Activated CD4-positive, CD25-positive, alpha-beta regulatory T cell treated with anti-CD3 and anti-CD28 coated beads, Interleukin-2, amount 50 U/mL, for 72 hours (primary cell): ENCODE measurements at places on chromosomes 4 and X.

DNA sequence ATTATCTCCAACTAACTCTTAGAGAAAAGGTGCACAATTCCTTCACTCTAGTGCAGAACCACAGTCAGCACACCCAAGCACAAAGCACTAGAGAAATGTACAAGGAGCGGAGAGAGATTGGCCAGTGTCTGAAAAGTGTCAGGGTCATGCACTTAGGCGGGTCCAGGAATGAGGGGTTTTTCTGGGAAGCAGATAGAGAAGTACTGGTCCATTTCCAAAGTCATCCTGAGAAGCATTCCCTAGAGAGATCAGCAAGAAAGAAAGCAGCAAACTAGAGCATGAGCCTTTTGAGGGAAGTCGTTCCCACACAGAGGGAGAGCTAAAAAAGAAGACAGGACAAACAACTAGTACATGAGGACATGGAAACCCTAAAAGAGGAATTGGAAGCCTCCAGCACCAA is 168.1 kb upstream of the MAP3K15 start:
- DNase-seq, result no peak

DNA sequence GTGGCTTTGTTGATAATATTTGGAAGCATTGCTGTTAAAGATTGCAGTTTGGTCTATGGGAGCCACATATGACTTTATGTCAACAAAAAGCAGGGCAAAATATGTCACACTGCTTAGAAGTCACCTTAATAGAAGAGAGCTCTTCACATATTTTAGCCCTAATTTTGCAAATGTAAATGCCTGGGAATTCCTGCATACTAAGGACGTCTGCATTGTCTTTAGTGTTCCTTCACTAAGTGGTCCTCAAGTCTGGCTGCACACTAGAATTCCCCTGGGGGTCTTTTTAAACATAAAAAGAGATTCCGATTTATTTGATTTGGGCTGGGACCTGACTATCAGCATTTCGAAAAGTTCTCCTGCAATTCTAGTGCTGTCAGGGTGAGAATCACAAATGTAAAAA is 495.1 kb upstream of the FAM241A start:
- DNase-seq, result no peak

DNA sequence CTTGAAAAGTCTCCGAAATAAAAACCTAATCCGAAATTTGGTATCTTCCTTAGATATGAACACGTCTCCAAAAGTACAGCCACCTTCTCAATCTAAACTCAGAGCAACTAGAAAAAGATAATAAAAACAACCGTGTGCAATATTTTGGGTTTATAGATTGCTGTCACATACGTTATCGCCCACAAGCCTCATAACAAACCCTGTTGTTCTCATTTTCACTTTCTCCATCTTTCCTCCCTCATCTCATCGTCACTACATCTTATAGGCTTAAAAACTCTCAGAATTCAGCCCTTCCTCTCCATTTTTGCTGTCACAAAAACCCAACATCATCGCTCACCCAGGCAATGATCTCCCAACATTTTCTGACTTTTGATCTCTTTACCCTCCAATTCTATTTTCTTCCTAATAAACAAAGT is 448 bp upstream of the SCFD2 start:
- DNase-seq, result no peak

- DNase-seq, result no peak
Observed at GRCh38 chr4:86554646-86555045, 39.5 kb upstream of the PTPN13 start.

- DNase-seq, result no peak
Observed at GRCh38 chr4:156060661-156061060, 107.0 kb upstream of the CTSO start.

DNA sequence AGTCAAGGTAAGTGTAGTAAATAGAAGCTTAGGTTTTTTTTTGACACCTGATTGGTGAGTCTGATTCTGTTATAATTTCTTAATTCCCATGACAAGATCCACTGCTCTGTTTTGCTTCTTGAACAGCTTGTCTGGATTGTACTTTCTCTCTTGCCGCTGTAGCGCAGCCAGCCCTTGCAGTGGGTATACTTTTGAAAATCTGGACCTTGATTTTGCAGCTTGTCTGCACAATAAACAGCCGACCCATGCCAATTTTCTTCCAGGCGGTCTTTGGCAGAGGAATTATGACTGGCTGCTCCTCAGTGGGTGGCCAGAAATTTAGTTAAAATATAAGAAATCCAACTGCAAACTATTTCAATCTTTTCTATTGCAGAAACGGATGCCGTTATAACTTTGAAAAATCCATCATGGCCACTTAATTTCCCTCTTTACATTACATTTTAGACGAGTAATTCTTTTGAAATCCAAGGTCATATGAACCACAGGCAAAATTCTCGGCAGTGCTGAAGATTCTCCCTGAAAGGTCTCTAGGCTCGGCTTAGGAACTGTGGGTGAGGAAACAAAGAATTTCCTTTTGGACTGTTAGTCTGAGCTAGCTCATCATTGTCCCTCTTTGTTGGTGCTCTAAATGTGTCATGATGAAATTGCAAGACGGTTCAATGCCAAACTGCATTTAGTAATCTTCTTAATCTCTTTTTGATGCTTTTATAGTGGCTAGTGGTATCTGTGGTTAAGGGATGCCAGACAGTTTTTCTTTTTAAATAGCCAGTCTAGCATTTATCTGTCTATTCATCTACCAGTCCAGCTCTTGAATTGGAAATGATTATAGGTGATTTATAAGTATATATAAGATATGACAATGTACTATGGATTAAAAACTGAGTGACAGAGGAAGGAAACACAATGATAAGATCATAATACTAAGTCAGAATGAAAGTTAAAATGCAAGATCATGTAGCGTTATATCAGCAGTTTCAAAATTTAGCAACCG is 31.5 kb upstream of the PTTG2 start:
- no peak for DNase-seq

DNA sequence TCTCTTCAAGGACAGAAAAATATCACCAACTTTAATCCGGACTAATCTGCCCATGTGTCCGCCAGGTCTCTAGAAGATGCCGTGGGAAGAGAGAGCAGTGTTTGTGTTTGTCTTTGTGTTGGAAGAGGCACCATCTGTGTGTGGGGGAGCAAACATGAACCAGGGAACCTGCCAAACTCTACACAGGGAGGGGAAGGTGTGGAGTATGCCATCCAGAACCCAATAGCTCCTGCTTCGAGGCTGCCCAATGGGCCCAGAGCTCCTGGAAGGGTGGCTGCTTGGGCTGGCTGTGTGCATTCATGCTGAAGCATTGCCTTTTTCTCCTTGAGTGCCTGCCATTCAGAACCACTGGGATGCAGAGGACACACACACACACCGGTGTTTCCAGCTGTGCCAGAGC is 536.2 kb downstream of the MID1IP1 start:
- DNase-seq, result no peak

DNA sequence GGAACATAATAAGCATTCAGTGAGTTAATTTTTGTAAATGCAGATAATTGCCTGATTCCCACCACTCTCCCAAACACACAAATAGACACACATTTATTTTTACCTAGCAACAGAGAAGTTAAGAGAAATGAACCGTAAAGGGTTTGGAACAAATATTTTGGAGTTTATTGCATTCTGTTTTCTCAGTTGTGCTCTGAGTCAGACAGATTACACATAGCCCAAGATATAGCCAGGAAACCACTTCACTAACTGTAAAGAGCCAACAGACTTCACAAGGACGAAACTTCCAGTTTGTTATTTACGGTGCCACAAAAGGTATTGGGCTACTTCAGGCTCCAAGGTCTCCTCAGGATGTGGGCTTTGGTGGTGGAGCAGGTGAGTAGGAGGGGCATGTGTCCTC is 217.0 kb downstream of the BMPR1B start:
- DNase-seq, result no peak

GRCh38 chr4:63904201-63904600 is 505.0 kb downstream of the TECRL start:
- DNase-seq, result no peak

GRCh38 chr4:83019794-83020494 is 9.3 kb upstream of the LIN54 start:
- no peak for DNase-seq

DNA sequence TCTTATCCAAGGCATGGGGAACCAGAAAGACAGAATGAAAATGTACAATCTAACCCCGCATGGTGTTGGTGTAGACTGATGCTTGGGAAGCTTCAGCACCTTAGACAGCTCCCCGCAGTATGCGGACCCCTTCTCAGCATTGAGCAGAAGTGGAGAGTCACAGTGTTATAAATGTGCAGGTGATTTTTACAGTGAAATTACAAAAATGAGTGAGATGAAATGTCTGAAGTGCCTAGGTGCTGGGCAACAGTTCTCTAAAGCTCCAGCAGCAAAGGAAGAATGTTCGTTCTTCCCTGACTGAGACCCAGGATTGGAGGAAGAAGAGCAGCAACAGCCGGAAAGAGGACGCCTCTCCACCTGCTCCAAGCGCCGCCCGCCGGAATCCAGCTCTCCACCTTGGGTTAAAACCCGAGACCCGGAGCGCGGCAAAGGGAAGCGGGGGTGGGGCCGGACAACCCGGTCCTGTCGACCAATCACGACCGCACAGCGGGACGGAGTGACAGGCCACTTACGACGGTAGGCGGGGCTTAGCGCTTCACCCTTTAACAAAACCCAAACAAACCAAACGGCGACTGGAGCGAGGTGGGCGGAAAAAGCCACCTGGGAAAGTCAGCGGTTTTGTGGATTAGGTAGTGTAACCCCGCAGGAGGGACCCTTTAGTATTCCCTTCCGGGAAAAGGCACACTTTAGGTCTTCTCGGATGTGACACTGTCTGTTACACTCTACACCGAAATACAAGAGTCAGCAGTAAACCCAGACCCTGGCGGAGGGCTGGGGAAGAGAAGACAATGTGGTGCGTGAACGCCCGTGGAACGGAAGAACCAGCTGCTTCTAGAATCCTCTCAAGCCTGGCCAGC is at the start of gene GLRA3:
Gene GLRA3, minus strand, starts transcription at position 403 of the 857 bp plus-strand sequence. CDS start 436 bp downstream, outside the sequence.
- peak; percentile 28 for DNase-seq

DNA sequence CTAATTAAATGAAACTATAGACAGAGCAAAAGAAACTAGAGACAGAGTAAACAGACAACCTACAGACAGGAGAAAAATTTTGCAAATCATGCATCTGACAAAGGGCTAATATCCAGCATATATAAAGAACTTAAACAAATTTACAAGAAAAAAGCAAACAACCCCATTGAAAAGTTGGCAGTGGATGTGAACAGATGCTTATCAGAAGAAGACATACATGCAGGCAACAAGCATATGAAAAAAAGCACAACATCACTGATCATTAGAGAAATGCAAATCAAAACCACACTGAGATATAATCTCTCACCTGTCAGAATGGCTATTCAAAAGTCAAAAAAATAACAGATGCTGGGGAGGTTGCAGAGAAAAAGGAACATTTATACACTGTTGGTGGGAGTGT is 14.8 kb downstream of the ZNF280C start:
- DNase-seq, result no peak

DNA sequence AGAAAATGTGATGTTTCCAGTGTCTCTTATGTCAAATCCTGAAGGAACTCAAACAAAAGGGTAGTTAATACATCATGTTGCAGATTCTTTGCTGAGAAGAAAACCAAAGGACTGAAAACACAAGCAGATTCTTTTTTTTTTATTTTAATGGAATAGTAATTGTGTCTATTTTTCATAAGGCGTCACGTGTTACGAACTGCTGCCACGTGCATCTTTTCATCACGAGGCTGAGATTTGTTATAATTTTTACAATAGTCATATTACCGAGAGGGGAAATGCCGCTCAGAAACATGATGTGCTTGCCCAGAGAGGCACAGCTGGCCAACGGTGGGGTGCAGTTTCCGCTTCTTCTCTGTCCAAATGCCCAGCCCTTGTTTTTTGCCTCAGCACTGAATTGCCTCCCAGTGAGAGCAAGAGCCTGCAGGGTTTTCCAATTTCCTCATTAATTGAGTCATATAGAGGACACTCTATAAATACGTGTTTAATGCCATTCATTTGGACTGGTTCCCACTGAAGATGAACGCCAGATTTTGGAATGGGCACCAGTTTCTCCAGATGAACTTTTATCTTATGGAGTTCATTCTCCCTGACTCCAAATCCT is 225.3 kb downstream of the STK32B start:
- no peak for DNase-seq

DNA sequence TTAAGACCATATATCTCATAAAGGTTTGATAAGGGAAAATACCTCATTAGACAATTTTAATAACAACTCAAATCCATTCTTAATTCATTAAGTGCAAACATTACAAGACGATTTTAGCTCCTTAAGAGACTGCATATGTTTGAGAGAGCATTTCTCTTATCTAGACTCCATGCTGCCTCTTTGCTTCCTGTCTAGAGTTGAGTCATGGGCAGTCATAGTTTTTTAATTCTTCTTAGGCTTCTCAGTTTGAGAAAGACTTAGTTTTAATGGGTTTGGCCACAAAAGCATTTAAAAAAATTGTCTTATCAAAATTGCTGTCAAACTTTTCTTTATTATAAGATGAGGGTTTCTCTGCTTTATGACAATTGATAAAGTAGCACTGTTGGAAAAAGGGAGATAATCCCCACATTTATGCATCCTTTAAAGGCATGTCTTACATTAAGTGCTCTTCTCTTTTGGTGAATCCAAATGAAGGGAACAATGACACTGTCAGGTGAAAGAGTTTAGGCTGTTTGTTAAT is 713.4 kb downstream of the PCDH18 start:
- DNase-seq, result no peak

GRCh38 chrX:110215411-110215810 is 102.5 kb downstream of the AMMECR1 start:
- DNase-seq, result no peak

DNA sequence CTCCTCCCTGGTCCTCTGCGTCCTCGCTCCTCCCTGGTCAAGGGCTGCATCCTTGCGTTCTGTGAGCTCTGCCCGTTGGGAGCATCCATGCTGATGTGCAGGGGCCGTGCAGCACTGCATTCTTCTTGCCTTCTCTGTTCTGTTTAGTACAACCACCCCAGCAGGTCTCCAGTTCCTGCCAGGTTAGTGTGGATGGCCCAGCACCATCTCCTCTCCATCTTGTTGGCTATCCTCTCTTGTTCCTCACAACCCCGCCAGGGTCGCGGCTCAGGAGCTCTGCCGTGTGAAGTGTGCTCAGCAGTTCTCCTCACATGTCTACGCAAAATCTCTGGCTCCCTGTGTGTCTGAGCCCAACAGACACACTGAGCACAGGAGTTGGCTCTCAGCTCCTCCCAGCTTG is 10.4 kb upstream of the MAEA start:
- DNase-seq, result no peak

DNA sequence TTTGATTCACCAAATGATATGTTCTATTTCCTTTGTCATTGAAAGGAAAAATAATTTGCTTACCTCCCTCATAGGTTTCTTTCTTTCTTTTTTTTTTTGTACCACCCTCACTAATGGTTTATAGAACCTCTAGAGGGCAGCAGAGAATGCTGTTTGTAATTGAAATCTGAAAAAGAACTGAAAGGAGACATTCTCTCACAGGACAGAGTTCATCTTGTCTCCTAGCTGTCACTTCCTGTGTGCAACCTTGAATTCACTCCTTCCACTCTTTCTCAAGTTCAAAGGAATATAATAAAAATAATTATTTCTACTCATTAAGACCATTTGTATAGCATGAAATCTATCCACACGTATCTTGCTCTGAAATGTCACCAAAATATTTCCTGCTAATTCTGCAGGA is 51.0 kb downstream of the GUCY1B1 start:
- DNase-seq, result no peak

DNA sequence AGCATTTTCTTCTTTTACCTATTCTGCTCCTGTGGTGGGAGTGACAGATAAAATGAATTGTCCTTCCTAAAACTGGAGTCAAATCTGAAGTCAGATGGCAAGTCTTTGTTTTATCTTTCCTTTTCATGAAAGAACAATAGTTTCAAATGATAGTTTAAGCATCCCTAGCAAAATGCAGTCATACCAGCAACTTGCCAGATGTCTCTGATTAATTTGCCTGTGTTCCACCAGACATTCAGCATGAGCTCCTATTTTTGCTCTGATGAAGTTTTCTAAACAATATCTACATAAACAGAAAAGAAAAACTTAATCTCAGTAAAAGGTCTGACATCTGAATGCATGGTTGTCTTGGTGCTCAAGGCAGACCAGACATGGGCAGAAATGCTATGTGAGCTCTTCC is 15.2 kb downstream of the PRKG2 start:
- DNase-seq, result no peak
